ENCODE measurements at places on chromosomes 4 and X. TPM values are rescaled to one million over a fixed set of nuclear protein-coding genes. Genes with fewer than 3 reads are reported as not detected.

GRCh38 chr4:129821963-129822362 lies 726.0 kb downstream of the C4orf33 start:
- DNase-seq, result no peak

The ARHGAP36 gene
- 0.82 TPM for total RNA-seq

- DNase-seq, result no peak
Observed at GRCh38 chr4:78749258-78749971, 26.7 kb upstream of the BMP2K start.

GRCh38 chrX:9390693-9391368 lies 74.0 kb upstream of the TBL1X start:
- DNase-seq, result no peak

The CACNA1F gene
- total RNA-seq, result 0.36 TPM
